ENCODE measurements at places on chromosomes 1 and 21.

DNA sequence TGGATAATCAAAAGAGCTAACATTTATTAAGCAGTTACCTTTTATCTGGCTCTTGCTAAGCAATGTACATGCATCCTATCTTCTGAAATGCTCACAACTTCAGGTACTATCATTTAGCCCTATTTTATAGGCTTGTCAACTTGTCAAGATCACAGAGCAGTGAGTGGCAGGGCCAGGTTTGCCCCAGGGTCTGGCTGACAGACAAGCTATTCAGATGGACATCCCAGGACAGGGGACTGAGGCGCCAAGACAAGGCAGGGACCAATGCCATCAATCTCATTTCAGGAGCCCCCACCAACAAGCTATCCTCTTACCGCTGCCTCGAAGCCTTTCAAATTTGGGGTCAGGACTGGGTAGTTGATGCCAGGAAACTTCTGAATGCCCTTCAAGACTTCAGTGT lies 8.9 kb downstream of the HMGCL start:
- DNase-seq = no peak

GRCh38 chr1:20887246-20887645 lies 100.1 kb upstream of the HP1BP3 start:
- no peak for DNase-seq

GRCh38 chr1:24830680-24831272 lies 85.5 kb downstream of the CLIC4 start:
- DNase-seq = no peak

DNA sequence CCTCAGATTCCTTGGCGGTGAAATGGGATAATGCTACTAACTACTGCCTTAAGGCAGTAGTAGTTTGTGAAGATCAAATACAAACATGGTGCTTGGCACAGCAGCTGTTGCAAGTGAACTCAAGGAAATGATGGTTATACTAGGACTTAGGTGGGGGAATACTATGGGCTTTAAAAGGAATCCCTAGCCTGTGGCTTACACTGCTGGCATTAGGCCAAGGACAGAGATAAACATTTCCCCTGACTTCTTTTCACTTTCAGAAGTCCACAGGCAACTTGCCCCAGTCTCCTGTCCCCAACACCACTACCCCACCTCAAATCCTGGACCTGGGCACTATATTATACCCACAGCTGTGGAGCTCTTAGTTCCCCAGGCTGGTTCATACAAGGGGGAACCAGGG lies 13.1 kb upstream of the VAMP4 start:
- DNase-seq = no peak

- DNase-seq = no peak
These were observed 141.0 kb downstream of the SDCCAG8 start for GRCh38 chr1:243396876-243397275.

GRCh38 chr1:156511644-156512043 lies 11.1 kb upstream of the MEF2D start:
- no peak for DNase-seq

All from activated T-helper 9 cell treated with anti-CD3 and anti-CD28 coated beads, Interleukin-2, amount 50 U/mL, for 16 hours (primary cell).